ENCODE measurements at places on chromosomes 3 and 15.

DNA sequence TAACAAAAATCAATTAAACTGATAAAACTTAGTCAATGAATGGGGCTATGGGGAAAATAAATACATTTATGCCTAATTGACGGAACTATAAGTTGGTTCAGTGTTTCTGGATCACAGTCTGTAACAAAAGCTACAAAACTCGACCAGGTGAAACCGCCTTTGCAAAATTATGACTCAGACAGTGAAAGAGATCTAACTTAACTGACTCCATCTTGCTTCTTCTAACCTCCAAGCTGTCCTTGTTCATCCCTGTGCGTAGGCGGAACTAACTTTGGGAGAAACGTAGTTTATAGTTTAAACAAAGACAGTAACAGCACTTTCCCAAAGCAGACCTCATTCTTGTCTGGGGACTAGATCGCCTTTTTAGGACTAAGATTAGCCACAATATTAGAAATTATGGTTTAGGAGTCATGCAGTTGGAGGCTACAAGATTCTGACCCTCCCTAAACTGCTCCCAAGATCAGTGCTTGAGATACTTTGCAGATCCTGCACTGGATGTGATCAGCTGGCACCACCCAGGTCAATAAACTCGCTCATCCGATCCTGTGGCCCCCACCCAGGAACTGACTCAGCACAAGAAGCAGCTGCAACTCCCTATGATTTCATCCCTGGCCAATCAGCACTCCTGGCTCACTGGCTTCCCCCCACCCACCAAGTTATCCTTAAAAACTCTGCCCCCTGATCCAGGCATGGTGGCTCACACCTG, 7.2 kb upstream of the MFGE8 start:
- no peak for DNase-seq

- DNase-seq: no peak
Measured at GRCh38 chr3:186663361-186664118, 2.3 kb upstream of the HRG start.

GRCh38 chr3:50587806-50588758, 18.8 kb downstream of the HEMK1 start:
- DNase-seq: no peak

DNA sequence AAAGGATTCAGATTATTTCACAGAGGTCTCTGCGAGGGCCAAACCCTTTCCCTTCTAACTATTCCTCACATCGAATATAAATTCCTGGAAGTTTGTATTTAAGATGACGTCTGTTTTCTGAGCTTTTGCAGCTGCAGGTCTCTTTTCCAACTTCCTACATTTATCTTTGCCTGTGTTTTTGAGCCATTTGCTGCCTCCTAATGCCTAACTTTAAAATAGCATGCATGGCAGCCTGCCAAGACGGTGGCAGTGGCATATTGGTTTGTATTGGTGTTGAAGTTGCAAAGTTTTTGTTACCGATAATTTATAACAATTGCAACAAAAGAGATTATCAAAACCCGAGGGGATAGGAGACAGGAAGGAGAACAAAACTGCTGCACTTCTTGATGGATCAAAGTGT, 187.1 kb upstream of the DNAJC19 start:
- DNase-seq: peak; percentile 40

GRCh38 chr3:138494607-138494929, 60.2 kb downstream of the ESYT3 start:
- no peak for DNase-seq

DNA sequence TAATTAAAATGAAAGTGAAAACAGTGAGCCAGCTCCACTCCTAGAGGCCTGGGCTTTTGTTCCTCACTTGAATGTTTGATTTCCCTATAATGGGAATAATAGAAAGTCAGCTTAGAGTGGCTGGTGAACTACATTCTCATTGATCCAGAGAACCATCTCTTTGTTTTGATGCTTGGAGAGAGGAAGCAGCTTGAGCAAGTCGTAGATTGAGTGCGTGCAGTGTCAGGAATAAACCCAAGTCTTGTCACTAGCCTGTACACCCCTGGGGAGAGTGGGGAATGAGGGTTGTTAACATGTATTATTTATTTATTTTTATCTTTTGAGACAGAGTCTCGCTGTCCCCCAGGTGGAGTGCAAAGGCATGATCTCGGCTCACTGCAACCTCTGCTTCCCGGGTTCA, 885 bp upstream of the LSG1 start:
- DNase-seq: no peak

GRCh38 chr3:8596321-8597218, 48.0 kb downstream of the SSUH2 start:
- no peak for DNase-seq

GRCh38 chr3:193229851-193230420, 11.1 kb upstream of the PLAAT1 start:
- peak; percentile 30 for DNase-seq

- DNase-seq: no peak
Measured at GRCh38 chr3:152941859-152942258, 106.9 kb downstream of the P2RY1 start.

- DNase-seq: no peak
Measured at GRCh38 chr15:57468486-57468885, 92.2 kb downstream of the CGNL1 start.

DNA sequence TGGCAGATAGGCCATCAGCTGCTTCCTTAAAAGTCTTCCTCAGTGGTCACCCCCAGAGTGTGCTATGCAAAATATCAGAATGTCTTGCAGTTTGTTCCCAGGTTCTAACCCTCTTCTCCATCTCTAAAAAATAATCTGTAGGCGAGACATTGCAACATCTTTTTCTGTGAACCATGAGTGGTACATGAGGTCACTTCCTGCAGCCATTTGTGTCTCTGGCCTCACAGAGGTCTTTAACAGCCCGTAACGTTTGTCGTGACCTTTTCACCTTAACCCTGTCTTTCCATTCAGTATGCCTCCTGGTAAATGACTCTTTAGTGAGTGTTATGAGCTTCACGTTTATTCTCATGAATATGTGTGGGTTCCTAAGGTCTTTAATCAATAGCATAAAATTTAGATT, 145.4 kb downstream of the KLHL25 start:
- DNase-seq: peak; percentile 90

DNA sequence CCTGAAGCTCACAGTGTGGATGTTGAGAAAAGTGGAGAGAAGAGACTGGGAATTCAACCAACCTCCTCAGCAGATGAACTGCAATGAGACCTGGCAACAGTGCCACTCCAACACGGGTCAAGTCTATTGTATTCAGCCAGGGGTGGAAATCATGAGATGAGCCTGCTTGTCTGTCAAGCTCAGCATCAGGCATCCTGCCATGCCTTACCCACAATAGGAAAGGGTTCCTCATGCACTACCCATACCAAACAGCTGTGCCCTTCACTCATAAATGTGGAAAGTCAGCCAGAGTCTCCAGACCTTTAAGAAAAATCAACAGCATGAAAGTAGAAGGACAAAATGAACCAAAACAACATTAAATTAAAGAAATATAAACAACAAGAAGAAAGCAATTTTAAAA, 542.1 kb downstream of the EPHB1 start:
- no peak for DNase-seq

- DNase-seq: no peak
Measured at GRCh38 chr3:72848703-72849081, 447 bp upstream of the SHQ1 start.

GRCh38 chr3:21825684-21826083, 74.7 kb upstream of the ZNF385D start:
- no peak for DNase-seq

DNA sequence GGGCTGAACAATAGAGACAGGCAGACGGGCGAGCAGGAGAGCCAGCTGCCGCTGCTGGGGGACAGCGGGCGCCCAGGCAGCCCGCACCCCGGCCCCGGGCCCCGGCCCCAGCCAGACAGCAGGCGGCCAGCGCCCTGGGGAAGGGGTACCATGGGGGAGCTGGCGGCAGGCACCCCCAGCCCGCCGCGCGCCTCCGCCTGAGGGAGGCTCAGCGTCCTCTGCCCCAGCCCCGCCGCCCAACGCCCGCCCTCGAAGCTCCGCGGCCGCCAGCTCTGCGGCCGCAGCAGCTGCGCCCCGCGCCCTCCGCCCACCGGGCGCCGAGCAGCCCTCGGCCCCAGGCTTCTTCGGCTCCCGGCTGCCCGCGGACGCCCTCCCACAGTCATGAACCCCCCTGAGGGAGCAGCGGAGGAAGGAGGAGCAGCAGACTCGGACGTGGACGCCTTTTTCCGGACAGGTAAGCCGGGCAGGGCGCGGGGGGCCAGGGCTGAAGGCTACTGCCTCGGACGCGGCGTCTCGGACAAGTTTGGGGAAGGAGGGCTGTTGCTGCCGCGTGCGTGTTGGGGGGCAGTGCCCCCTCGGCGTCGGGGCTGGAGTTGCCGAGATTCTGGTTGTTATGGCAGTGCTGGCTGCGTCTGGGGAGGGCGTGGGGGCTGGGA, 41.6 kb upstream of the ROPN1 start:
- peak; percentile 9 for DNase-seq

DNA sequence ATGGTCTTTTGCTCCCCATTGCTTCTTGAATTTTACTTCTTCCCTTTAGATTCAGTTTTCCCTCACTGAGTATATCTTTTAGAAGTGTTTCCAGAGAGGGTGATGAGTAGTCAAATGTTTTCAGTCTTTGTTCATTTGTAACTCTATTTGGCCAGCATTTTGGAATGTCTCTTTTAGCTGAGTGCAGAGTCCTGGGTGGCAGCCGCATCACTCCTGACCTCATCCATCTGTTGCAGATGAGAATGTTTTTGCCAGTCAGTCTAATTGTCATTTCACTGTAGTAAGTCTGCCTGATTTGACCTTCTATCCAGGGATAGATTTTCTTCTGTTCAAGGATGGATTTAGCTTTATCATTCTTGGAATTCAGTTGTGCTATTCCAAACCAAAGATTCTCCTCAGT, 7.3 kb downstream of the SRPRB start:
- DNase-seq: no peak

GRCh38 chr15:100083572-100083971, 258.2 kb downstream of the ADAMTS17 start:
- no peak for DNase-seq

GRCh38 chr3:146189519-146190173, 28.7 kb upstream of the PLOD2 start:
- DNase-seq: peak; percentile 67

DNA sequence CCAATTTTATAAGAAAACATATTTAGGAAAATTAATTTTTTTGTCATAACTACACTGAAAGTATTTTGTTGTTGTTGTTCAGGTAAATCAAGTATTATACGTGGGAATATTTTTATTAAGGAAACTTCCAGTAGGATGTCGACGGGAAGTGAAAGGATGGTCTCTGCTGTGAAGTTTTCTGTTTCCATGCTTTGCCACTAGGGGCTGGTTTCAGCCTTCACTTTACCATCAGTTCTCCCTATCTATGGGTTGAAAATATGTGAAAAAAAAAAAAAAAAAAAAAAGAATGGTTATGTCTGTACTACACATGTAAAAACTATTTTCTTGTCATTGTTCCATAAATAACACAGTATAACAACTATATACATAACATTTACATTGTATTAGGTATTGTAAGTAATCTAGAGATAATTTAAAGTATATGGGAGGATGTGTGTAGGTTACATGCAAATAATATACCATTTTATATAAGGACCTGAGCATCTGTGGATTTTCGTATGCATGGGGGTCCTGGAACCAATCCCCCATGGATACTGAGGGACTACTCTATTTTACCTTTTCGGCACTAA, 136.7 kb downstream of the SMAD6 start:
- peak; percentile 56 for DNase-seq

GRCh38 chr3:68802111-68802870, 130.1 kb downstream of the TAFA4 start:
- DNase-seq: no peak

DNA sequence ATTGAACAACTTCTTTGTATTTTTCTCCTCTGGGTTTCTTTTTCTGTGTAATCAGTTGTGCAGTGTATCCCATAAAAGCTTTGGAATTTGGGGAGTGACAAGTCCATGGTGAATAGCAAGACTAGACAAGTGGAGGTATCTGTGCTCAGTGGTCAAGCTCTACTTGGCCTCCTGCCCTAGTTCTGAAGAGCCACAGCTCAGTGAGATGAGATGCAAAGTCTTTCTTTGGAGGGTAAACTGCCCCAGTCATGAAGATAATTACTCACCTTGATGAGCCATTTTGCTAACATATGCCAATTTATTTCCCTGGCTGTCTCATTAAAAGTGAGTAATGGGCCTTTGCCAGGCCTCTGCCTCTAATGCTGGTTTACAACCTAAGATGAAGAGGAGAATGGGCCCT, 271.2 kb upstream of the TRIM42 start:
- DNase-seq: no peak

DNA sequence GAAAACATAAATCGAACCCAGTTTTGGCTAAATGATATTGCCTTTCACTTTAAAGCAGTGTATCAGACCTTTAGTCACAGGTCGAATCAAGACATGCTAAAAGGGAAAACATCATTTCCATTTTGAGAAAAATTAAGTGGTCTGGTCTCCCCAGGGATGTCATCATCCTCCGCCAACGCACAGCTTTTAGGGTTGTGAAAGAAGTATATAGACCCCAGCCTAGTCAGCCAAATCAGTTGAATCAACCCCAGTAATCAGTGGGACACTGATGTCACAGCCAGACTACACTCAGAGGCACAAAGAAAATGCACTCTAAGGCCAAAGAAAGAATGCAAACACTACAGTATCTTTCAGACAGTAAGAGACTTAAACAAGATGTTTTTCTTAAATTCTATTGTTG, 187.4 kb downstream of the ZIC4 start:
- no peak for DNase-seq

GRCh38 chr3:24017305-24017704, 72.2 kb downstream of the NR1D2 start:
- DNase-seq: no peak

All from kidney capillary endothelial cell (primary cell).